H1 (cell line): ENCODE measurements at places on chromosomes 7 and 10.

- H3K27me3 ChIP-seq: no peaks in the 10 kb centered on the region
- H3K4me3 ChIP-seq: no peak overlapping the region
- H3K4me1 ChIP-seq: no peaks in the 10 kb centered on the region
- H3K27ac ChIP-seq: no peak overlapping the region
- H3K36me3 ChIP-seq: no peaks in the 10 kb centered on the region
Observed at GRCh38 chr7:48016641-48017040, 12.3 kb downstream of the SUN3 start.

DNA sequence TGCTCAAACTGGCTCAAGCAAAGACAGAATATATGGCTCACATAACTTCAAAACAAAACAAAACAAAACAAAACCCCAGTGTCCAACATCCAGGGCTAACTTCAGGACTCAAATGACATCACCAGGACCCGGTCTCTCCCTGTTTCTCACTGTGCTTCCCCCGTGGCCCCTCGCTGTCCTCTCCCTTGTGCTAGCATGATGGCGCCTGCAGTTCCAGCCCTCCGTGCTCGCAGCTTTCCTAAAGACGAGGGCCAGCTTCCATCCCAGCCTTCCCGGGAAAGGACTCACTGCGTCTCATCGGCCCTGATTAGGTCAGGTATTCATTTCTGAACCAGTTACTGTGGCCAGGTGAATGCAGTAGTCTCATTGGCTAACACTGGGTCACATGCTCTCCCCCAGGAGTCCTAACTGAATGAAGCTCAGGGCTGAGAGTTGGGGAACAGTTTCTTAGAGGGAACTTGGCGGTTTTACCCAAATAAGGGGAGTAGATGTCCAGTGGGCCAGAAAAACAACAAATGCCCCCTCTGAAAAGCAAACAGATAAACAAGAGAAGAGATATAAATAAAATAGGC is 33.0 kb upstream of the CTBP2 start:
- no peaks in the 10 kb centered on the region for H3K36me3 ChIP-seq
- H3K27me3 ChIP-seq: no peaks in the 10 kb centered on the region
- no peaks in the 10 kb centered on the region for H3K4me1 ChIP-seq
- no peak overlapping the region for H3K27ac ChIP-seq
- H3K4me3 ChIP-seq: no peak overlapping the region

DNA sequence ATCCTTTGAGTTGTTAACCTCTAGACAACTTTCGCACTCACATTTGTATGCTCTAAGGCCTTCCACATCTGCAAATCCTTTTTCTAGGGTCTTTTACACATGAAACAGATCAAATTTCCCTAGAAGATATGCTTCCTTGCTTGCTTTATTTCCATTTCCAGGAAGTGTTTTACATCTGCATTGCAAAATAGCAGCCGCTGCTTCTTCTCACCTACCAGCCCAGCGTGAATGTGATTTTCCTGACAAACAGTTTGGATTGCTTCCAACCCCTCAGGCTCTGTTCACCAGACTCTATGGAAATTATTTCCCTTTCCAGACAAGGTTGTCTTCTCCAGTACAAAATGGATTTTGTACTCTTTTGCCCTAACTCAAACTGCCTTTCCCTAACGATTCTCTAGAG is 50.9 kb upstream of the PAPSS2 start:
- H3K36me3 ChIP-seq: no peaks in the 10 kb centered on the region
- H3K4me1 ChIP-seq: peaks cover 16% of the 10 kb centered on the region

GRCh38 chr10:18649364-18649959 is 1.9 kb downstream of the NSUN6 start:
- H3K4me1 ChIP-seq: no peaks in the 10 kb centered on the region
- no peak for DNase-seq
- no peak overlapping the region for H3K27ac ChIP-seq
- no peak overlapping the region; the same call in 1 of the 2 replicates for H3K4me3 ChIP-seq
- H3K36me3 ChIP-seq: no peaks in the 10 kb centered on the region
- no peaks in the 10 kb centered on the region for H3K27me3 ChIP-seq

- no peaks in the 10 kb centered on the region for H3K36me3 ChIP-seq
- no peak overlapping the region for H3K4me3 ChIP-seq
- no peaks in the 10 kb centered on the region for H3K4me1 ChIP-seq
Observed at GRCh38 chr7:66277492-66277891, 72.4 kb downstream of the TPST1 start.

DNA sequence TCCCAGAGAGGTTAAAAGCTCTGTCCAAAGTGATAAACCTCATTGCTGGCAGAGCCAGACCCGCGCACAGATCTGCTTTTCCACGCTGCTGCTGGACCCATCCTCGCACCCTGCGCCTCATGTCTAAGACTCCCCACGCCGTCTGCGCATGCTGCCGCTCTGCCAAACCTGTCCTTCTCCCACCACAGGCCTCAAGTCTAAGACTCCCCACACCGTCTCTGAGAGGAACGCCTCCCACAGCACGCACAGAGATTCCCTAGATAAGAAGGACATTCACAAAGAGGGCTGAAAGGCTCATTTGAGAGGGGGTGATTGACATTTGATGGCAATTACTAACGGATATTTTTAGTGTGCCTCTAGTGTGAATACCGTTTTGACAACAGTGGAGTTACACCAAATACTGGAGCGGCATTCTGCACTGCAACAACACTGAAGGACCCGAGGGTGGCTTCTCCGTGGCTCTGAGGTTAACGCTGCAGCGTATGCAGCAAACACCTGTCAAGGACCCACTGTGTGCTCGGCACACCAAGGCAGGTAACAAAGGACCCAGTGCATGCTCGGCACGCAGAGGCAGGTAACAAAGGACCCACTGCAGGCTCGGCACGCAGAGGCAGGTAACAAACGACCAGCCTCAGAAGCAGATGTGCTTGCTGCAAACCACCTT is 231.4 kb downstream of the DNAJB6 start:
- no peak overlapping the region for H3K27ac ChIP-seq
- H3K36me3 ChIP-seq: no peaks in the 10 kb centered on the region
- H3K4me1 ChIP-seq: peaks cover 9% of the 10 kb centered on the region; the same call in 1 of the 2 replicates
- no peak for DNase-seq
- no peak overlapping the region for H3K4me3 ChIP-seq

DNA sequence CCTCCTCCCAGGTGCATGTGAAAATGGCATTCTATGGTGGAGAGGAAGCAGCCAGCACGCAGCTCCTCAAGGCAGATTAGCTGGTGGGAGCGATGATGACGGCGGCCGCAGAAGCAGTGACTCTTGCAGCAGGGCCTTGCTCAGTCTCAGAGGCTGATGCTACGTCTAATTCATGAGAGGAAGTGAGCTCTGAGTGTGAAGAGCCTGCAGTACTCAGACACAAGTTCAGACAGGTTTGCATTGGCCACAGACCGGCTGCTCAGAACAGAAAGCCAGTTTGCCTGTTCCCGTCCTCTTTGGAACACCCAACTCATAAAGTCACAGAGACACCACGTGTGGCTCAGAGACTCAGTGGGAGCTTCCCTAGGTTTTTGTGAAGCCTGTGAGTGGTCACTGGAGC is 136.5 kb downstream of the ADARB2 start:
- no peaks in the 10 kb centered on the region for H3K4me1 ChIP-seq
- no peak overlapping the region for H3K4me3 ChIP-seq
- DNase-seq: no peak

GRCh38 chr7:88465600-88465999 is 158.9 kb upstream of the STEAP4 start:
- no peak overlapping the region for H3K4me3 ChIP-seq
- DNase-seq: no peak
- H3K27me3 ChIP-seq: no peaks in the 10 kb centered on the region
- H3K36me3 ChIP-seq: no peaks in the 10 kb centered on the region
- no peaks in the 10 kb centered on the region for H3K4me1 ChIP-seq

DNA sequence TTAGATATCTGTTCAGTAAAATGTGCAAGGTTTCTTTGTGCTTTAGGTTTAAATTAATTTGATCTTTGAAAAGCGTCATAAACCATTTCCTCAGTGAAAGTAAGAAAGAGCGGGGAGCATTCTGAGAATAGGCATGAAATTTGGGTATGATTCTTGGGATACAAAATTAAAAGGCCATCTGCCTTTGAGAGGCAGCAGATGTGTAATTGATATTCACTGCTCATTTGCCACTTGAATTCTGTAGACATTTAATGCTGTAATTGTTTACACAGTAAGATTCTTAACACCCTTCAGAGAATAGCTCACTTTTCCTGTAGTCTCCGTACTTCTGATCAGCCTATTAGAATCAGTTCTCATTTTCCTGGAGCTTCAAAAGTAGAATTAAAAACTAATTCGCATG is 18.7 kb downstream of the FRMD4A start:
- no peak overlapping the region for H3K4me3 ChIP-seq
- H3K27ac ChIP-seq: no peak overlapping the region
- H3K36me3 ChIP-seq: no peaks in the 10 kb centered on the region
- DNase-seq: no peak
- H3K4me1 ChIP-seq: peaks cover 2% of the 10 kb centered on the region

- H3K36me3 ChIP-seq: no peaks in the 10 kb centered on the region
- peaks cover 10% of the 10 kb centered on the region for H3K4me1 ChIP-seq
- H3K4me3 ChIP-seq: no peak overlapping the region
- no peak for DNase-seq
- no peaks in the 10 kb centered on the region for H3K27me3 ChIP-seq
Observed at GRCh38 chr7:130941322-130942210, 207.6 kb upstream of the KLF14 start.

DNA sequence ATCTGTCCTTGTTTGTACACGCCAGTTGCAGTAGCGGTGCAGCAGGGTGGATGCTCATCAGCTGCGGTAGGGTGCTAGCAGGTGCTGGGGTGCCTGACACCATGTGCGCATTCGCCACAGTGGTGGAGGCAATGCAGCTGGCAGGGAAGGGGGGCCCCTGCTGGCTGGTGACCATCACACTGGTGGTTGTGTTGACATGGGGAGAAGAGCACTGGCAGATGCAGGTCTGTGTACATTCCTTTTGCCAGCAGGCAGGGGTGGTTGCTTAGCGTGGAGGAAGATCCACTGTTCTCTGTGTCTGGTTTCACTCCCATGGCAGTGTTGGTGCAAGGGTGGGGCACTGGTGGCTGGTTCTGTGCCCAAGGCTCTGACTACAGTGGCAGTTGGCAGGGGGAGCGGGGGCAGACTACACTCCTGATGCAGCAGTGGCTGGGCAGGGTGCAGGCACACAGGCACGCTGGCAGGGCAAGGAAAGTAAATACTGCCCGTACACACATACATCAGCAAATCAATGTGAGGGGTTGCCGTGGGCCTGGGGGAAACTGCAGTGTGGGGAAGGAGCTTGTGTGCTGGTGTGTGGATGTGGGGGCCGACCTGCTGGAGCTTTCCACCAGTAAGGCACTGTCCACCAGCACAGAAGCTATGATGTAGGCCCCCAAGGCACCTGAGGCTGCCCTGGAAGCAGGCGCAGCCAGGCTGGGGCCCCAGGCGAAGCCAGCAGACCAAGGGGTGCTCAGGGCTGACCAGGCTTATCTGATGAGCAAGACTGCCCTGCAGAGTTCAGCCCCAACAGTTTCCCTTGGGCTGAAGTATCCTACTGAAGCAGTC is 87.2 kb upstream of the UNC5B start:
- H3K4me1 ChIP-seq: no peaks in the 10 kb centered on the region
- no peak overlapping the region for H3K27ac ChIP-seq
- H3K27me3 ChIP-seq: no peaks in the 10 kb centered on the region
- no peak overlapping the region for H3K4me3 ChIP-seq
- DNase-seq: no peak
- H3K36me3 ChIP-seq: no peaks in the 10 kb centered on the region

DNA sequence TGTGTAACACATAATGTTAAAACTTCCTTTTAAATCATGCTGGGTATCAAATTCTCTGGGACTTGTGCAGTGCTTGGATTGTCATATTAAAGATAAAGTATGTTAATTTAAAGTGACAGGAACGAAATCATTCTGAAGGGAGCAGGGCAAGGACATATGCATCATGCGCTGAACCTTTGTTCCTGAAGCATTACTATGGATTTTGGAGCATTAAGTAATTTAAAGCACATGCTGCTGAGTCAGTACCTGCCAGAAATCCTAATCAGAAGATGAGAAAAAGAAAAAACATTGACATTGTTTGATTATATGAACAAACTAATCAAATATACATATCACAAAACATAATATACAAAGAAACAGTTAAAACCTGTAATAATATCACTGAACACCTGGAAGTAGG is 101.4 kb downstream of the MICU1 start:
- no peak overlapping the region for H3K4me3 ChIP-seq
- H3K4me1 ChIP-seq: no peaks in the 10 kb centered on the region
- DNase-seq: no peak
- no peak overlapping the region for H3K27ac ChIP-seq
- no peaks in the 10 kb centered on the region for H3K27me3 ChIP-seq

DNA sequence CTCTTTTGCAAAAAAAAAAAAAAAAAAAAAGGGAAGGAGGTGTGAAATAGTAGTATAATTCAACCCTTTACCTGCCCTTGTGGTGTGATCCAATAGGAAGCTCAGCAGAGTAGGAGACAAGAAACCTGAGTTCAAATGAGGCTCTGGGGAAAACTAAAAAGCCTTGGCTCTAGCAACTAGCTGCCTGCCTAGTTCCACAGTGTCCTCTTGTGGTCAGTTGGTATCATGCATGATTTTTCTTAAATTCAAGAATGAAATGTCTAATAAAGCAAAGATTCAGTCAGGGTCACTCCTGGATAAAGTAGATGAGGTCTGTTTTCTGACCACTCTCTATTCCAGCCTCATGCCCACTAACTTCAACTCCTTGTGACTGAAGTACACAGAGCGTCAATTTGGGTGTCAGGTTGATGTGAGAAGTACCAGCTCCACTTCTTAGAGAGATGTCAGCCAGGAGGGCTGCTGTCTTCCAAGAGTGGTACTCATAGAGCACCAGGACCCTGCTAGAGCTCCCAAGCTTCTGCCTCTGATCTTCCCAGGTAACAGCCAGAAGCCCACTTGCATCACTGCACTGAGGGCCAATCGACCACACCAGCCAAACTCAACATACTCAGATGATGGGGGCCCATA is 10.5 kb downstream of the LSM5 start:
- no peaks in the 10 kb centered on the region for H3K27me3 ChIP-seq
- H3K4me3 ChIP-seq: no peak overlapping the region
- no peak for DNase-seq
- no peaks in the 10 kb centered on the region for H3K4me1 ChIP-seq
- no peak overlapping the region for H3K27ac ChIP-seq
- H3K36me3 ChIP-seq: no peaks in the 10 kb centered on the region

GRCh38 chr7:20021831-20022230 is 195.4 kb downstream of the MACC1 start:
- no peaks in the 10 kb centered on the region for H3K36me3 ChIP-seq
- peaks cover 3% of the 10 kb centered on the region; the same call in 1 of the 2 replicates for H3K4me1 ChIP-seq
- no peaks in the 10 kb centered on the region for H3K27me3 ChIP-seq
- no peak for DNase-seq

DNA sequence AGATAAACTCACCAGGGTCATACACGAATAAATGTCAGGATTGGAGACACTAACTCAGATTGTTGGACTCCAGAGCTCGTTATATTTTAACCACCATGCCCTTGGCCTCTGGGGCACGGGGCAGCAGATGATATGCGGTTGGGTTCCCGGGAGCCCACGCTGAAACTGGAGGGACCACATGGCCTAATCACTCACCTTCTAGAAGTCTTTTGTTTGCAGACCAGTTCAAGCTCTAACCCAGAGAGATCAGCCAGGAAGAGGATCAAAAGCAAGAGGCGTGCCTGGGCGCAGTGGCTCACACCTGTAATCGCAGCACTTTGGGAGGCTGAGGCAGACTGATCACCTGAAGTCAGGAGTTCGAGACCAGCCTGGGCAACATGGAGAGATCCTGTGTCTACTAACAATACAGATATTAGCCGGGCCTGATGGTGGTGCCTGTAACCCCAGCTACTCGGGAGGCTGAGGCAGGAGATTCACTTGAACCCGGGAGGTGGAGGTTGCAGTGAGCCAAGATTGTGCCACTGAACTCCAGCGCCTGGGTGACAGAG is 42.6 kb upstream of the ECHDC3 start:
- DNase-seq: no peak
- H3K36me3 ChIP-seq: no peaks in the 10 kb centered on the region
